ENCODE measurements at places on chromosomes 6 and 20. TPM values are rescaled to one million over a fixed set of nuclear protein-coding genes. Genes with fewer than 3 reads are reported as not detected.

DNA sequence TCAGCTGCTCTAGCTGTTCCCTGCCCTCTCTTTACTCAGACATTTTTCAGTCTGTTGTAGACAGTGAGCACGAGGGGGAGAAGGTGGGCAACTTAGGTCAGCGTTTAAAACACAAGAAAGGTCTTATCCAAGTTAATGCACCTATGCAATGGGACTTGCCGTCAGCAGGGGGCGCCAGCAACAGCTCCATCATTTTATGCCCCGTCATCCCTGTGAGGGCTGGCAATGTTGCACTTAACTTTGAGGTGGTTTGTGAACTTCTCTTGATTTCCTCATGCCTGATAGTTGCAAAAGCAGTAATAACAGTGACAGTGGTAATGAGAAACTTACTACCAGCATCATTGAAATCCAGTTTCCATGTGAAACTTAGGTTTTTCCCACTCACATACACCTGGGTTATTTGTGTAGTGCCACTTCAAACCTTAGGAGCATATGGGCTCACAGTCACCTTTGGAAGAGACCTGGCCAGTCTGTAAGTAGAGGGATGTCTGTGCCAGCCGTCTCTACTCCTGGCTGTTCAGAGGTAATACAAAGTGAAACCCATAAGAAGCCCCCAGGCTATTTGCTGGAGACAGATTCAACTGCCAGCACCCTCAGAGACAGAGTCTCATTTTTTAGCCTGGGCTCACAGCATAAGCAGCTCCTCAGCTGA is 44.9 kb upstream of the ID1 start:
- peaks cover 19% of the 10 kb centered on the region for H3K4me1 ChIP-seq
- peaks cover 12% of the 10 kb centered on the region for H3K36me3 ChIP-seq
- H3K27ac ChIP-seq, result peak overlapping the region; percentile 88
- peak; percentile 77 for DNase-seq
- no peak overlapping the region for H3K4me3 ChIP-seq

GRCh38 chr6:25232479-25232878 is 46.7 kb upstream of the CARMIL1 start:
- H3K4me1 ChIP-seq, result peaks cover 6% of the 10 kb centered on the region
- DNase-seq, result no peak
- no peaks in the 10 kb centered on the region for H3K36me3 ChIP-seq
- H3K27ac ChIP-seq, result no peak overlapping the region

MATN4 gene
- not detected for total RNA-seq

CUL7 gene
- total RNA-seq, result 42.9 TPM

Measured in neural crest cell (in vitro differentiated cells).